ENCODE measurements at places on chromosomes 1 and 21.

DNA sequence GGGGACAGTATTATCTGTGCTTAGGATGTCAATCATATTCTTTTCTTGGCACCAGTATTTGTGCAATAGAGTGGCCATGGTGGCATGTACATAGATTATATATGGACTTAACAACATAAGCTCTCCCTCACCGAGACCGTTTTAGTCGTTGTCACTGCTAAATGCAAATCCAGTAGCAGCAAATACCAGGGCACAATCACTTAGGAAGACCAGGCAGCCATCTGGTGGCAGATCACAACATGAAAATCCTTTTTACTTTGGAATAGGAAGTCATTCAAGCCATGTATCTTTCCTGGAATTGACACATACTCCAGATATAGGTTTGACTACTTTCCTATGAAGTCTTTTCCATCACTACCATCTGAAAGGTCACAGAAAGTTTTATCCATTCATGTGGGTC is 53.2 kb upstream of the C1orf87 start:
- DNase-seq = no peak

DNA sequence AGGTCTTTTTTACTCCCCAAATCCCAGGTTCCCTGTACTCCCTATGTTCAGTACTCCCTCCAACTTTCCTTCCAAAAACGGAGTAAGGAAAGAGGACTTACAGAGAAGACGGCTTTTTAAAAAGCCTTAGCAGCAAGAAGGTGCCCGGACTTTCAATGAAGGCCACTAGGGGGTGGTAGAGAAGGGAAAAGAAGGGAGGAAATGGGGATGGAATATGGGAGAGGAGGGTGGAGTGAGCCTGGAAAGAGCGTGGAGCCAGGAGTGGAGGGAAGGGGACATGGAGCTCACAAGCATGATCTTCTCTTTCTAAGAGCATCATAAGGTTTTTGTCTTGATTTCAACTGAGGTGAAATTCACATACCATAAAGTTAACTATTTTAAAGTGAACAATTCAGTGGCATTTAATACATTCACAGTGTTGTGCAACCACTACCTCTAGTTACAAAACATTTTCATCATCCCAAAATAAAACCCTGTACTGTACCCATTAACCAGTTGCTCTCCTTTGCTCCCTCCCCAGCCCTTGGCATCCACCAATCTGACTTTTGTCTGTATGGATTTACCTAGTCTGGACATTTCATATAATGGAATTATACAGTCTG is 129.9 kb downstream of the ZNF281 start:
- peak; percentile 65 for DNase-seq

DNA sequence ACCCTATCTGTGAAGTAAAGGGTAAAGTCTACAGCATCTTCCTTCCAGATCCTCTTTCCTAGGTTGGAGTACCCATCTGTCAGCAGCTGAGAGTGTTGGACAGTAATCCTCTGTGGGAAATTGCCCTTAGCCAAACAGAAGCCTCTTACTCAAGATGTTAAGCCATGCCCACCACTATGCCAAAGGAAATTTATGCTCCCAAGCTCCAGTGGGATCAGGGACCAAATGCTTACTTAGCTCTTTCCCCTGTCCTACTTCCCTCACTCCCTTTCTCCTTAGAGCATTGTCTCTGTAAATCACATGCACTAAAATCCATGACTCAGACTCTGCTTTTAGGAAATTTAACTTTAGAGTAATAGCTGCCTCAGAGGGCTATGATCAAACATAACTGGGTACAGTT is 254.0 kb downstream of the BRINP2 start:
- no peak for DNase-seq

DNA sequence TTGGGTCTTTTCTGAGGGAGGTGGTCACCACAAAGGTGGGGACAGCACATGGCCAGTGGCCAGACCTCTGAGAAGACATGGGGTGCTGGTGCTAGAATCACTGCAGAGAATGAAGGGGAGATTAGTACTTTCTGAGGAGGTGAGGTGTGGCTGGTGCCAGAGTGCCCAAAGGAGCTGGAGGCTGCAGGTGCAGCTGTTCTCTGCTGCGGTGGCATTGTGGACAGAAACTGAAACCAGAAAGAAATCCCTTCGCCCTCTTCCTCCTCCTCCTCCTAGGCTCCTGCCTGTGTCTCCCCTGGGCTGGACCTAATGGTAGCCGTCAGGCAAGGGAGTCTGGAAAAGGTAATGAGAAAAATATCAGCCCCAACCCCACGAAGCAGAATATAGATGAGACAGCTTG is 261.7 kb downstream of the TM2D1 start:
- DNase-seq = no peak

DNA sequence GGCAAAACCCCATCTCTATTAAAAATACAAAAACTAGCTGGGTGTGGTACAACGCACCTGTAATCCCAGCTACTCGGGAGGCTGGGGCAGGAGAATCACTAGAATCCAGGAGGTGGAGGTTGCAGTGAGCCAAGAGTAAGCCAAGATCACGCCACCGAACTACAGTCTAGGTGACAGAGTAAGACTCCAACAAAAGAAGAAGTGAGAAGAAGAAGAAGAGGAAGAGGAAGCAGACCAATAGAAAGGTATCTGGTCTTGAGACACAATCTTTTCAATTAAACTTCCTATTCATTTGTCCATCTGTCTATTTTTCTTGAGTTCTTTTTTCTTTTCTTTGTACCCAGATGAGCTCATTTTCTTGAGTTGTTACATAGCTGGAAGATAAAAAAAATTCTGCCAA is 55.7 kb upstream of the ACADM start:
- DNase-seq = no peak

DNA sequence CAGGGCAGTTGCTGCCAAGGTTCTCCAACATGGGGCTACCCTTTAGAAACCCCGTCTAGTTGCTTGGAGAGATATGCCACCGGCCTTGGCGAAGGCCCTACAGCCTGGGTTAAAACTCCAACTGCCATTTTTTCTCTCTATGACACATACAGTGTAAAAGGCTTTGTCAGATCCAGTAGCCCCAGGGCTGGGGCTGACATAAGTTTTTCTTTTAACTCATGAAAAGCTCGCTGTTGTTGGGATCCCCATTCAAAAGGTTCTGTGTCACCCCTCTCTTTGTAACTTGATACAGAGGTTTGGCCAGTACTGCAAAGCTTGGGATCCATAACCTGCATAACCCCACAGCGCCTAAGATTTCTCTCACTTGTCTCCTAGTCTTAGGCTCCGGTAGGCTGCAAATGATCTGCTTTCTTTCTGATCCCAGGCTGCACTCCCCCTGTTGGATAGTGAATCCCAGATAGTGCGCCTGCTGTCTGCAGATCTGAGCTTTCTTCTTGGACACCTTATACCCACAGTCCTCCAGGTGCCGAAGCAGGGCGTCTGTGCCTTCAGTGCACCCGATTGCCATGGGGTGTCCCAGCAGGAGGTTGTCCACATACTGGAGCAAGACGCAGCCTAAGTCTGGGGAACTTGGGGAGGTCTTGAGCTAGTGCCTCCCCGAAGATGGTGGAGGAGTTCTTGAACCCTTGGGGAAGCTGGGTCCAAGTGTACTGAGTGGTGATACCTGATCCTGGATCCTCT is 406.2 kb downstream of the TGFB2 start:
- no peak for DNase-seq

DNA sequence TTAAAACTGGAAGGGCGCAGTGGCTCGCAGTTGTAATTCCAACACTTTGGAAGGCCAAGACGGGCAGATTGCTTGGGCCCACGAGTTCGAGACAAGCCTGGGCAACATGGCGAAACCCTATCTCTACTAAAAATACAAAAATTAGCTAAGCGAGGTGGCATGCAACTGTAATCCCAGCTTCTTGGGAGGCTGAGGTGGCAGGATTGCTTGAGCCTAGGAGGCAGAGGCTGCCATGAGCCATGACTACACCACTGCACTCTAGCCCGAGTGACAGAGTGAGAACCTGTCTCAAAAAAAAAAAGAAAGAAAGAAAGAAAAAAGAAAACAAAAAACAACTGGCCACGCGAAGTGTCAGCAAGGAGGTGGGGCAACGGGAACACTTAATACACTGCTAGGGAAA is 6.3 kb downstream of the UBE2G2 start:
- DNase-seq = no peak

- no peak for DNase-seq
These were observed 161.7 kb downstream of the PLPP3 start for GRCh38 chr1:56417646-56418045.

GRCh38 chr21:32322676-32323075 is 24.0 kb downstream of the MRAP start:
- DNase-seq = no peak

GRCh38 chr1:53317646-53318539 is 10.0 kb downstream of the LRP8 start:
- no peak for DNase-seq

GRCh38 chr1:6218375-6219164 is 12.7 kb downstream of the RNF207 start:
- DNase-seq = no peak

GRCh38 chr21:46152927-46153246 is 2.5 kb downstream of the FTCD start:
- no peak for DNase-seq

- peak; percentile 15 for DNase-seq
These were observed 1237.5 kb downstream of the AMY1C start for GRCh38 chr1:104987210-104987609.

DNA sequence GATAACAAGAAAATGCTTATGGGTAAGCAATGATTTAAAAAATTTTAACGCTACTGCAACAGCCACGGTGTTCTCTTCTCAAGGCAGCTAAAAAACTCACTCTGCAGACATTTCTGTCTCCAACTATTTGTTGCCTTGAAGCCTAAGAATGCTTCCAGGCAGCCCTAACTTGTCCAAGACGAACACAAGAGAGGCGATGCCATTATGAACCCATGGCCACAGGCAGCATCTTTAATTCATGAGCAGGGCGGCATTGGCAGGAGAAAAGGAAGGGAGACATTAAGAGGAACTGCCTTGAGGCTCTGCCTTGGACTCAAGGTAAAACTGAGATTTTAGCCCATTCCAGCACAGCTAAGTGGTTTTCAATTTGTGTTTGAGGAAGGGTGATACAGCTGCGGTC is 67.5 kb downstream of the KCND3 start:
- DNase-seq = no peak

DNA sequence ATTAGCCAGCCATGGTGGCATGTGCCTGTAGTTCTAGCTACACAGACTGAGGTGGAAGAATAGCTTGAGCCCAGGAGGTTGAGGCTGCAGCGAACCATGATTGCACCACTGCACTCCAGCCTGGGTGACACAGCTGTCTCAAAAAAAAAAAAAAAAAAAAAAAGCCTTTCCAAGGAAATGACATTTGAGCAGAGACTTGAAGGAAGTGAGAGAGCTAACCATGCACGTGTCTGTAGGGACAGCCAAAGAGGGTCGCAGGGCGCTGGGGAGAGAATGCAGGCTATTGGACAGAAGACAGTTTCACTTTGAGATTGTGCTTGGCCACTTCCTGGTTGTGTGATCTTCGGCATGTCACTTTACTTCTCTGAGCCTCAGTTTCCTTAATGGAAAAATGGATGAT is 6.8 kb downstream of the HCRTR1 start:
- DNase-seq = no peak

DNA sequence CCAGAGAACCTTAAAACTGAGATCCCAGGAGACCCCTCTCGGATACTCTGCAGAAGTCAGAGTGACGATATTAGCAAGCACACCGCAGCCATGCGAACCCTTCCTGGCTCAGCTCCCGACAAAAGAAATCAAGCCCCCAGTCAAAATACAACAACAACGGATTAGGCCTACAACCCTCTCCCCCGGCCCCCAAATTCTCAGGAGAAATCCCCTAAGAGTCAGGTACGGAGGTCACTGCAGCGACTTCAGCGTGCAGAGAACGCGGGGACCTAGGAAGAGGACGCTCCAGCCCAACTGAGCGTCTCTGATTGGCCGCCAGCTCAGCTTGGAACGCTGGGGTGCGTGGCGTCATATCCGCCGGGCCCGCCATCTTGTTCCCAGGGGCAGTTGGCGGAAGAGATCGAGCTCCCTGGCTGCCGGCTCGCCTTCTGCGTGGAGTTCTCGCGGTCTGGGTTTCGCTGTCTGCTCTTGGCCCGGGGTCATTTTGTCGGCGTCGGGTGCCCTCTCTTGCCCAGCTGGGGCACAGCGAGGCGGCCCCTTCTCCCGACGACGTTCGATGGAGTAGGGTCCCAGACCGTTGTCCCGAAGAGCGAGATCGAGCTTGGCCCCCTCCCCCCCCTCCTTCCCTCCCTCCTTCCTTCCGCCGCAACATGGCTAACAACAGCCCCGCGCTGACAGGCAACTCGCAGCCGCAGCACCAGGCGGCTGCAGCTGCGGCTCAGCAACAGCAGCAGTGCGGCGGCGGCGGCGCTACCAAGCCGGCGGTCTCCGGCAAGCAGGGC is at the start of gene PRPF38B:
PRPF38B (plus strand) TSS at position 369 of the 782 bp plus-strand sequence; CDS start at position 651, 282 bp downstream.
- peak; percentile 96 for DNase-seq

DNA sequence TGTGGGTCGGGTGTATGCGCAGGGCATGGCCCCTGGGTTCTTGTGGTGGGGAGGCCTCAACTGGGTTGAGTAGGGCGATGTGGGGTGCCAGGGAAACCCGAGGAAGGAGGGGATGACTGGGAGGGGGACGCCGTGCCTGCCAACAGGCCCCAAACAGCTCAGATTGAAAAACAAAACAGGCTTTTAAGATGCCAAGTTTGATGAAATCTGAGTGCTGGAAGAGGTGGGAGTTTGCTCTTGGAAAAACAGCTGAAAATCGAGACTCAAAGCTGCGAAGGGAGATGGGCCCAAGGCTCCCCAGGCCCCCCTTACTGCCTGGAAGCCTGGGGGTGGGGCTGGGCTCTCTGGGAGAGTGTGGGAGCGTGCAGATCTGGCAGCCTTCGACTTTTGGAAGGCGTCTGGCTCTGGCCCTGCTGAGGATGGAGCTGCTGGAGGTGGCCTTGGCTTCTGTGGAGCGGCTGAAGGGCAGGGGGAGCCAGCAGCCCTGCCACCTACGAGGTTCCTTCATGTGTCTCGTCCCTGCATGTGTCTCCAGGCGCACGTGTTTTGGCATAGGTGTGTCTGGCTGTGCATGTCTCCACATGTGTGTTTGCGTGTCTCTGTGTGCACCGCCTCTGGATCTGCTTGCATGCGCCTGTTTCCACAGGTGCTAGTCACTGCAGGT is 33.3 kb downstream of the PTPRF start:
- DNase-seq = no peak

DNA sequence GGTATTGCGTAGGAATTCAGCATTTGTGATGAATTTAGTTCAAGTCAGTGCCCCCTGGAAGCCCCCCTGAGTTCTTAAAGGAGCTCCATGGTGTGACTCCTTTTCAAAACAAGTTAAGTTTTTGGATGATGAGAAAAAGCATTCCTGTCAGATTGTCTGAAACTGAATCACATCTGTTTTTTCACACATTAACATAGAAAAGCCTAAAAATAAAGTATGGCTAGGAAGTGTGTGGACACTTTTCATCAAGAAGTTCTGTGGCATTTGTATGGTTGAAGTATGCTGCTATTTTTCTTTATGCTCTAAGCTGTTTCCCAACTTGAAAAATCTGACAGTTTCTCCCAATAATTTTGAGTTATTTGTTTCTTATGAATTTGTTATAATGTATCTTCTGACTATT is 33.7 kb downstream of the PRDM2 start:
- no peak for DNase-seq

DNA sequence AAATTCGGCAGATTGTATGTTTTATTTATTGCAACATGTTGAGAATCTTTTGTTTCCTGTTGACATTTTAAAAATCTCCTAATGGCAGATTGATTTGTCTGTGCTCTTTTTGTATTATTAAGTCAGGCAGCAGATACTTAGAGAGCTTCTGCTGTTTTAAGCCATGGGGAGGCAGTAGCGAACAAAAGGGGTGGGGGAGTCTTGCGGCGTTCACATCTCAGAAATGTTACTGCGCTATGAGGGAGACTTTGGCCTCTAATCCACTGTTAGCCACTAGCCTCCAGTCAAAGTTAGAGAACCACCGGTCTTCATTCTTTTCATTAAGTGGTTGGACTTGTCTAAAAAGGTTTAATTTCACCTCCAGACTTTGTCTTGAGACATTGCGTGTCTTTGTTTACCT is 93.6 kb downstream of the DYRK1A start:
- DNase-seq = peak; percentile 32

GRCh38 chr21:25911730-25912401 is 177.1 kb downstream of the GABPA start:
- no peak for DNase-seq

All from KBM-7 (cell line).